ENCODE measurements at places on chromosomes 4 and X.

- peaks cover 10% of the 10 kb centered on the region for H3K4me1 ChIP-seq
- DNase-seq: no peak
- no peak overlapping the region for H3K4me3 ChIP-seq
- peaks cover 2% of the 10 kb centered on the region for H3K27me3 ChIP-seq
- H3K36me3 ChIP-seq: no peaks in the 10 kb centered on the region
Observed at GRCh38 chr4:159185591-159186023, 82.7 kb downstream of the RAPGEF2 start.

- DNase-seq: no peak
- no peaks in the 10 kb centered on the region for H3K27me3 ChIP-seq
- no peaks in the 10 kb centered on the region for H3K36me3 ChIP-seq
- no peaks in the 10 kb centered on the region for H3K4me1 ChIP-seq
- H3K4me3 ChIP-seq: no peak overlapping the region
Observed at GRCh38 chr4:34922325-34922724, 1322.0 kb downstream of the ARAP2 start.

- H3K36me3 ChIP-seq: peaks cover 3% of the 10 kb centered on the region
- peaks cover 4% of the 10 kb centered on the region for H3K27me3 ChIP-seq
- DNase-seq: no peak
- no peak overlapping the region for H3K4me3 ChIP-seq
Observed at GRCh38 chr4:10120943-10121567, 4.5 kb upstream of the WDR1 start.

GRCh38 chrX:104482757-104483156 lies 83.2 kb upstream of the IL1RAPL2 start:
- H3K27me3 ChIP-seq: no peaks in the 10 kb centered on the region
- H3K27ac ChIP-seq: no peak overlapping the region
- no peaks in the 10 kb centered on the region for H3K36me3 ChIP-seq
- no peak overlapping the region for H3K4me3 ChIP-seq
- no peak for DNase-seq

- H3K27ac ChIP-seq: no peak overlapping the region
- no peak for DNase-seq
- H3K36me3 ChIP-seq: no peaks in the 10 kb centered on the region
Observed at GRCh38 chrX:95949588-95949987, 735.1 kb upstream of the DIAPH2 start.

Measured in memory B cell (primary cell).